ENCODE measurements at places on chromosomes 1 and 21.

GRCh38 chr1:37628026-37628556 is 6.6 kb downstream of the RSPO1 start:
- DNase-seq, result no peak

GRCh38 chr1:196393742-196394141 is 214.5 kb downstream of the KCNT2 start:
- DNase-seq, result peak; percentile 73

DNA sequence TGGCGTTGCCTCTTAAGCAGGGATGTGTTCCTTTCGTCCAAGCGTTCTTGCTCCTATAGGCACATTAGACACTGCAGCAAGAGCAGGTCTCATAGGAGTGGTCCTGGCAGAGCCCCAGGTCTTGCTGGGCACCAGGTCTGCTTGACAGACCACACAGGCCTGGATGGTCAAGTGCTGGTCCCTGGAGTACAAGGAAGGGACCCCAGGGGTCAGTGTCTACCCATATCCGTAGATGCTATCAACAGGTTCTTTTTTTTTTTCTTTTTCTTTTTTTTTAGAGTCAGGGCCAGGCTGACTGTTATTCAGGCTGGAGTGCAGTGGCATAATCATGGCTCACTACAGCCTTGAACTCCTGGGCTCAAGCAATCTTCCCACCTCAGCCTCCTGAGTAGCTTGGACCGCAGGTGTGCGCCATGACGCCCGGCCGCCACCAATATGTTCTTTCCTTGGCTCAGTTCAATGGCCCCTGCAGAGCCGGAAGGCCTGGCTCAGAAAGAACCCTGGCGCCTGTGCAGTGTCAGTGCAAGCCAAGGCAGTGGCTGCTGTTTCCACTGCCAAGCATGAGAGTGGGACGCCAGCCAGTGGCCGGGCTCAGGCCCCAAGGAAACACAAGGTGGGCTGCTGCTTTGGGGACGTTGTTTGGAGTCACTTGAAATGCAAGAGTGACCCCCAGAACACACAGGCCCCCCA is 10.0 kb upstream of the TNFRSF8 start:
- no peak for DNase-seq

- no peak for DNase-seq
These were observed 122.4 kb downstream of the USP25 start for GRCh38 chr21:15852146-15852545.
